ENCODE measurements at places on chromosomes 13 and 19.

DNA sequence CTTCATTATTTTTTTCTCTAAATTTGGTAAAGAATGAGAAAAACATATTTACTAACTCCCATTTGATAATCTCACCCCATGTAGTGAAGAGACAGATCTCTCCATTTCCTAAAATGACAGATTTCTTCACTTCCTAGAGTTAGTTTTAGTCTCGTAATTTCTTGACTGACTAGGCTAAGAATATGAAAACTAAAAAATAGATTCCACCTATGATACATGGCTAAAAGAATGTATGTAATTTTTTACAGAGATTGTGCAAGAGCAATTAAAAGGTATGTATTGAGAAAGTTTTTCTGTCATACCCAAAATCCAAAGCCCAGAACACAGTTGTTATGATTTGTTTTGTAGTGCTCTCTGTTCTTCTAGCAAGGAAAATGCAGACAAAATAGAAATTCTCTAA lies 9.5 kb downstream of the NALCN start:
- no peak for DNase-seq

- DNase-seq = peak; percentile 89
These were observed 21.3 kb upstream of the MTRF1 start for GRCh38 chr13:41284512-41285288.

DNA sequence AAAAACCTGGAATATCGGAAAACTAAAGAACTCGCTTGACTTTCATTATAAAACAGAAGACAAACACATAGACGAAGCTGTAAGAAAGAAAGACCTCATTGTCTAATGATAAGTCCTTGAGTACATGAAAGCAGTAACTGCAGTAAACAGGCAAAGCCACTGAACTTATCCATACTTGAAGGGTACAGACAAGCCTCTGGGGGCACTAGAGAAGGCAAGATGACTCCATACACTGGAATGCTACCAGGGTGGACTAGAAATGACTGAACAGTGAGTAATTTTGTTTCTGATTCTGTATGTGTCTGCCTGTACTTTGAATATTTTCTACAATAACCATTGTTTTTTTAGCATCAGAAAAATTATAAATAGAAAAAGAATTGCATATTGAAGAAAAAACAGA lies 507.9 kb downstream of the UQCRFS1 start:
- DNase-seq = peak; percentile 97

GRCh38 chr19:38062959-38063761 lies 156.2 kb downstream of the SIPA1L3 start:
- no peak for DNase-seq

DNA sequence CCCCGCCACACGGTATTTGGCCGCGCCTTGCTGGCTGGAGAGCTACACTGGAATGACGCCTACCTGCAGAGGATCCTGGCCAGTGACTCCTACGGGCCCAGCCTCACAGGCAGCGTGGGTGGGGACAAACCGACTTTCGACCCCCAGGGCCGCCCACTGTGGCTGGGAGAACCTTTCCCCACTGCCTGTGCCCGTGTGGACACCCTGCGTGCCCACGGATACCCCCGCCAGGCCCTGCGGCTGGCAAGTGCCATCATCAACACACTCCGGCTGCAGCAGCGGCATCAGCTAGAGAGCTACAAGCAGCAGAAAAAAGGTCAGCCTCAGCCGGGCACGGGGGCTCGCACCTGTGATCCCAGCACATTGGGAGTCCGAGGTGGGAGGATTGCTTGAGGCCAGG lies 19.3 kb downstream of the ZSWIM4 start:
- DNase-seq = no peak

- DNase-seq = no peak
These were observed 5.8 kb downstream of the RPL21 start for GRCh38 chr13:27257233-27257568.

DNA sequence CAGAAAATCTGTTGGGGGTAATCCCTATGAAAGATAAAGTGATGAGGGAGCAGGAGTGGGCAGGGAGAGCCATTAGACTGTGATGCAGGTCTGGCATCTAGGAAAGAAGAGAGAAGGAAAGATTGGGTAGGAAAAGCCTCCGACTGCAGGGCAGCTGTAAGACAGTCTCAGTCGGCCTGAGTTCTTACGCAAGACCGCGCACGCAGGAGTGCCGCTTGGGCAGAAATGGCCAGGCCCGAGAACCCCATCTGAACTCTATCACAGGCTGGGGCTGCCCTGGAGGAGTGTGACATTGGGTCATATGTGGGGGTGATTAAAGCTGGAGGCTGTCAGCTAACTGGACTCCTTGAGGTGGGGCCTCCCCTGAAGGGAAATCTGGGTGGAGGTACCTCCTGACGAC lies 13.9 kb upstream of the FBXL3 start:
- no peak for DNase-seq

- DNase-seq = peak; percentile 62
These were observed 81.5 kb upstream of the SLC7A1 start for GRCh38 chr13:29676941-29677452.

GRCh38 chr13:62910541-62911060 lies 1495.0 kb upstream of the PCDH20 start:
- DNase-seq = no peak

DNA sequence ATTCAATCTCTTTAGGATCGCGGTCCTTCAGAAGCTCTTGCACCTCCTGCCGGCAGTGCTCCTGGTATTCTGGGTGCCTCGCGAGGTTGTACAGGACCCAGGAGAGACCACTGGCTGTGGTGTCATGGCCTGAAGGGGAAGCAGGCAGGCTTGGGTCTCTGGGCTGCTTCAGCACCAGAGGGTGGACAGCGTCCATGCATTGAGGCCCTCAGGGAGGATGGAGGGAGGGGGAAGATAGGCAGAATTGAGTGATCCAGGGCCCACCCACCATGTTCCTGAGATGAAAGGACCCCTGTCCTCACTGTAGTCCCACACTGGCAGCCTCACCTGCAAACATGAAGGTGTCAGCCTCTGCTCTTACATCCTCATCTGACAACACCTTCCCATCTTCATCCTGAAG lies 17.9 kb upstream of the OR10H5 start:
- DNase-seq = no peak

DNA sequence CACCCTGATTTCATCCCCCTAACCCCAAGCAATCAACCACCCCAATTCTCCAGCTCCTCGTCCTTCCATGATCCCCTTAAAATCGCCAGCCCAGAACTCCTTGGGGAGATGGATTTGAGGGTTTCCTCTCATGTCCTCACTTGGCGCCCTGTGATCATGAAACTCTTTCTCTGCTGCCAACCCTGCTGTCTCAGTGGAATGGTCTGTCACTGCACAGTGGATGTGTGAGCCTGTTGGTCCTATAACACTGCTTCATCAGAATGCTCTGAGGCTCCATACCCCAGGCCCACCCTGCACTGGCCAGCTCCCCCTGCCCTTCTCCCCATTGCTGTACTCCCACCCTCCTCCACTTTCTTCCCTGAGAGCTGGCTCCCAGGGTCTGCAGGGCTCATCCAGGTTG lies 12.6 kb upstream of the ZNF792 start:
- DNase-seq = no peak

- DNase-seq = no peak
These were observed 900 bp downstream of the KBTBD7 start for GRCh38 chr13:41193469-41193868.

DNA sequence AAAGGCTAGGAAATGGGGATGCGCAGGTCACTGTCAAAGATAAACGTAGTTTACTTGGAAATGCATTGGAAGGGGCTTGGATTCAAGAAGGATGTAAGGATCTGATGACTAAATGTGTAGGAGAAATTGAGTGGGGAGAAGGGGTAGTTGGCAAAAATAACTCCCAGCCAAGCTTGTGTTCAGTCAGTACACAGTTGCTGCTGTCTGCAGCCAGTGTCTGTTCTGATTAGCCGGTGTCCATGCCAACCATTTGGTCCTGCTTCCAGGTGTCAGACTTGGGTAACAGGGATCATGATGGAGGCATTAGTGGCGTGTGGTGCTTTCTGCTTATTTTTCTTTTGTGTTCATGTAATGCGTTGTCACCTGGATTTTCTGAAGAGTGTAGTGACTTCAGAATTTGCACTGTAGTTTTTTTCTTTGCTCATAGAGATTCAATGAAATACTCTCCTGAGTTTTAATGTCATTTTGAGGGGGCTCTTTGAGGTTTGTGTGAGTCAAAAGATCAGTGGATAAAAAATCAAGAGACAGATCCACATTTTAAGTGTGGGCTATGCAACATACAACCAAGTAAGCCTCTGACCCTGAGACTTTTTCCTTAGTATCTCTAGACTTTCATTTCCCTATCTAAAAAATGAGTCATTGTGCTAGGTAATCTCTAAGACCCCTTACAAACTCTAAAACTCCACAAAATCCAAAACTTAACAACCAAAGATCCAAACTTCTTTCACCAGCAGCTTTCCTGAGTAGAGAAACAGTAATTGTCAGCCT lies 103.9 kb downstream of the WDFY2 start:
- no peak for DNase-seq

- peak; percentile 28 for DNase-seq
These were observed 120.0 kb downstream of the CYSLTR2 start for GRCh38 chr13:48773531-48774275.

DNA sequence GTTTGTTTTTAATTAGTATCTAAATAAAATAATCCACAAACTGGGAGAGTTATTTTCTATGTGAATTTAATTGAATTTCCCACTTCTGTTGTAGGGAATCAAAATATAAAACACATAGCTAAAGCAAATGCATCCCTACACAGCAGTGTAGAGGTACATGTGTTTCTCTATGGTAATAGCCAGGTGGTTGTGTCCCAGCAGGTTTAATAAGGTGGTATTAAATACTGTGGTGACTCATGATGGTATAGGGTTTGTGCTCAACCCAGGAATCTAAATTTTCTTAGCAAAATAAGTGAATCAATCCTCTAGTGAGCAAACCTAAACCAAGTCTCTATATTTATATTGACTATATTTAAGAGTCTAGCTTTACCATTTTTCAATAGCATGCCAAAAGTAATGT lies 30.0 kb downstream of the PCDH9 start:
- DNase-seq = no peak

DNA sequence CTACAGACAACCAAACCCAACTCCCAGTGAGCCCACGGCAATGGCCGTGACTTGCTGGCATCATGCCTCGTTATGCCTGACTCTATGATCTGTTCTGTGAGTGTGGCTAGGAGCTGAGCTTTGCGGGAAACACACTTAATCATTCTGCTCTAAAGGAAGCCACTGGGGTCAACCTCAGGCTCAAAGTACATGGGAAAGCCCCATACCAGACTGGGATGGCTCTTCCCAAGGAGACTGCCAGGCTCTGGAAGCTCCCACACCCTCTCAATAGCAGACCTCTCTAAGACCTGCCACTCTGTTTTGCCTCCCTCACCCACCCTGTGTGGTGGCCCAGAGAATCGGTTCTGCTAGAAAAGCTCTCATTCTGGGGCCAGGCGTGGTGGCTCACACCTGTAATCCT lies 2.2 kb downstream of the PEPD start:
- DNase-seq = no peak

DNA sequence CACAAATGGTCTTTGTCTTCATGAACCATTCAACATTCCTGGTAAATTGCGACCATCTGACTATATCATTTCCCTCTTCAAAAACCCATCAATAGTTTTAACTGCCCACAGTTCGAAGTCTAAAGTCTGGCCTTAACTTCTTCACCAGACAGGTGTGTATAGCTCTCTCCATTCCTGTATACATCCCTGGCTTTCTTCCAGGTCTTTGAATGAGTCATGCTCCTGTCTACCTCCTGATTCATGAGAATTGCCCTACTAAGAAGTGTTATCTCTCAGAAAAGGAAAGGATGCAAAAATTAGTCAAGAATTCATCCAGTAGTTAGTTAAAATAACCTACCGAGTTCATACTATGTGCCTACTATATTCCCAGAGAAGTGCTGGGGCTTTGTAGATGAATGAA lies 225.0 kb downstream of the TBC1D4 start:
- DNase-seq = no peak

- no peak for DNase-seq
These were observed 7.7 kb downstream of the TYK2 start for GRCh38 chr19:10372690-10373089.

DNA sequence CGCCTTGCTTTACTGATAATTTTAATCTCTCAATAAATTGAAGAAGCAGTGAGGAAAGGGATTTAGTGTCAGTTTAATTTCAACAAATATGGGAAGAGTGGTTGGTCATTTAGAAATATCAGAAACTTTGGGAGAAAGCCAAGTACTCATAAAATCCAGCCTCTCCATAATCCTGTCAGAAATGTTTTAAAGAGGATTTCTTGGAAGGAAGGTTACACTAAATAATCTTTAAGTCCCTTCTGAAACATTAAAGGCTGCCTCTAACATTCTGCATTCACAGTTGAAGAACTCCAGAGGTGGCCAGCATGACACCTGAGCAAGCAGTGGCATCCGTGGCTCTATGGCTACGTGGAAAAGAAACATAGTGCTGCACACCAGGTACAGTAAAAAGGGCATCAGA lies 378.5 kb downstream of the ENOX1 start:
- no peak for DNase-seq

- peak; percentile 81 for DNase-seq
These were observed 3.1 kb upstream of the CTXN1 start for GRCh38 chr19:7928741-7929701.

GRCh38 chr13:44810061-44810840 lies 179.0 kb downstream of the NUFIP1 start:
- DNase-seq = peak; percentile 53

GRCh38 chr19:45781214-45782161 lies 802 bp downstream of the DMPK start:
- DNase-seq = no peak

- peak; percentile 36 for DNase-seq
These were observed 5.6 kb downstream of the INAFM1 start for GRCh38 chr19:47280183-47280797.

DNA sequence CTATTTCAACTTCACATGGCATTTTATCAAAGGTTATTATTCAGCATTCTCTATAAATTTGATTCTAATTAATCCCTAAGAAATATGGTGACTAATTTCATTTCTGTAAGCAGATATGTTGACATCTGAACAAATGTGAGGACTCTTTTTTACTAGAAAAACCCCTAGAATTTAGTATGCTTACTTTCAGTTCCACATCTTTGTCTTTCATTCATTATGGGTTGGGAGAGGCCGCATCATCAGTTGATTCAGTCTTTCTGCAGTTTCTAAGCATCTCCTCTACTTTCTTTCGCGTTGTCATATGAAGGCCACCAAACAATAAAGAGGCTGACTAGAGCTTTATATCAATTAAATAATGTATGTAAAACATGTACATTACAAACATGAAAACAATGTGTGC lies 55.4 kb upstream of the MTIF3 start:
- DNase-seq = no peak

- no peak for DNase-seq
These were observed at the start of gene IL4I1 for GRCh38 chr19:49896863-49897621. TSS of gene IL4I1 (minus strand) at chr19:49896887. CDS start at chr19:49896160, 727 bp downstream.

GRCh38 chr19:2474232-2475017 lies 1.5 kb upstream of the GADD45B start:
- peak; percentile 95 for DNase-seq

DNA sequence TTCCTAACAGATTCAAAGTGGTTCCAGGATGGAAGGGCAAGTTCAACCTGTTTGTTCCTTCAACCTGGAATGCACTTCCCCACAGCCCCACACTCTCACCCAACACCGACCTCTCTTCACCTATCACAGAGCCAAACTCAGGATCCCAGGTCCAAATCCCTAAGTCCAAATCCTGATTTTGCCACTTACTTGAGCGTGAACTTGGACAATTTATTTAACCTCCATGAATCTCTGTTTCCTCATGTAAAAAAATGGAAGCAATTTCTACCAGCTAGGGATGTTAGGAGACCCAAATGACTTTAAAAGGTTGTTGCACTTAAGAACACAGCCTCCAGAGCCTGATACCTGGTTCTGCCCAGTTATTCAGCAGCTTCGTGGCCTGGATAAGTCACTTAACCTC lies 5.4 kb upstream of the IGSF23 start:
- DNase-seq = no peak

- no peak for DNase-seq
These were observed 97.2 kb upstream of the ZNF536 start for GRCh38 chr19:30274987-30275386.
